ENCODE measurements at places on chromosomes 3 and 15.

- DNase-seq, result no peak
Measured at GRCh38 chr3:18344306-18345014, 80.7 kb downstream of the SATB1 start.

DNA sequence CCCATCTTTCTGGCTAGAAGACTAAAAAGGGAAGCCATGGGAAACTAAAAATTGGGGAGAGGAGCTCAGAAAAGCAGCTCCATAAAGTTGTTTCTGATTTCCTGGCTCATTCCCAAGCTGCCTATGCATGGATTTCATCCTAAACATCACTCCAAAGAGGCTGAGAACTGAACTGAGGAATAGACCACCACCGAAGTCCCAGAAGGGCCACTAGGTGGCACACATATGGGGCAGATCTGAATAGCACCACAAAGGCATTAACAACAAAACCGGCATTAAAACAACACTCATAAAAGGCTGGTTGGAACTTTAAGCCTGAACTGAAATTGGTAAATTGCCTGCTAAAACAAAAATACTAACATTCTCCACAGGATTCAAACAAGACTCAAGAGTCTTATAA, 106.3 kb downstream of the PLD1 start:
- no peak for DNase-seq

GRCh38 chr15:81410318-81410753, 36.3 kb upstream of the TMC3 start:
- DNase-seq, result no peak

- no peak for DNase-seq
Measured at GRCh38 chr3:64988188-64988587, 300.4 kb upstream of the ADAMTS9 start.

DNA sequence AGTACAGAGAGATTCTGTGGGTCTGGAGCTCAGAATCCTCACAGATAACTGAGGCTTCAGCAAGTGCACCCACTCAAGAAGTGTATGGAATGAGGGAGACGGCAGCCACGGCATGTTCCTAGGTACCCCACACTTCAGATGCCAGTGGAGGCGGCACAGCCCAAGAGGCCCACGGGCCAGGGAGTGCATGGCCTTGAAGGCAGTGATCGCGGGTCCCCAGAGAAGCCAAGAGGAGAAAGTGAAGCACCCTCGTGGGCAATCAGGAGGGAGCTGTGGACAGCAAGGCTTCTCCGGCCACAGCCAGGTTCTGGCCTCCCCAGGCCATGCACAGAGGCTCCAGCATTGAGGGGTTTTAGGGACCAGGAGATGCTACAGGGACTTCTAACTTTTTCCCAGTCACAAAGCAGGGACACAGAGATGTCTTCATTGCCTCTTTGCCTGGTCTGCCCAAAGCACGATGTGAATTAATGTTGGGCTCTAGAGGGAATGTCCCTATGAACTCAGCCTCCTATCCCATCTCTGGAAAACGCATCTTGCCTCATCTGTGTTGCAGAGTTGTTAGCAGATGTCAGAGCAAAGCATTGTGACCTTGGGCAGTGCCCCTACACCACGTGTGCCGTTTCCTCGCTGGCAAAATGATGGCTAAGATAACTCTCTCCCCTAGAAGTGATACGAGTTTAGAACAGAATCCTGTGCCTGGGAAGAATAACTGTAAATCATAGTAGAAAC, 2.6 kb upstream of the MAP6D1 start:
- DNase-seq, result no peak

GRCh38 chr3:27686642-27687041, 35.5 kb downstream of the EOMES start:
- no peak for DNase-seq

- no peak for DNase-seq
Measured at GRCh38 chr3:158539414-158540014, 31.5 kb upstream of the MLF1 start.

Measured in stimulated activated CD8-positive, alpha-beta memory T cell treated with anti-CD3 and anti-CD28 coated beads, Interleukin-4, amount 100 ng/mL, for 4 hours (primary cell).